ENCODE measurements at places on chromosomes 11 and 22. TPM values are rescaled to one million over a fixed set of nuclear protein-coding genes. Genes with fewer than 3 reads are reported as not detected.

TENM4 gene
- not detected for polyA plus RNA-seq

HOATZ gene
- polyA plus RNA-seq = 0.05 TPM

NOX4 gene
- polyA plus RNA-seq = 3.8 TPM

OR6Q1 gene
- polyA plus RNA-seq = not detected

ANKRD13D gene
- 31.0 TPM for polyA plus RNA-seq

NLRP6 gene
- polyA plus RNA-seq = not detected

VWCE gene
- 4.2 TPM for polyA plus RNA-seq

DNA sequence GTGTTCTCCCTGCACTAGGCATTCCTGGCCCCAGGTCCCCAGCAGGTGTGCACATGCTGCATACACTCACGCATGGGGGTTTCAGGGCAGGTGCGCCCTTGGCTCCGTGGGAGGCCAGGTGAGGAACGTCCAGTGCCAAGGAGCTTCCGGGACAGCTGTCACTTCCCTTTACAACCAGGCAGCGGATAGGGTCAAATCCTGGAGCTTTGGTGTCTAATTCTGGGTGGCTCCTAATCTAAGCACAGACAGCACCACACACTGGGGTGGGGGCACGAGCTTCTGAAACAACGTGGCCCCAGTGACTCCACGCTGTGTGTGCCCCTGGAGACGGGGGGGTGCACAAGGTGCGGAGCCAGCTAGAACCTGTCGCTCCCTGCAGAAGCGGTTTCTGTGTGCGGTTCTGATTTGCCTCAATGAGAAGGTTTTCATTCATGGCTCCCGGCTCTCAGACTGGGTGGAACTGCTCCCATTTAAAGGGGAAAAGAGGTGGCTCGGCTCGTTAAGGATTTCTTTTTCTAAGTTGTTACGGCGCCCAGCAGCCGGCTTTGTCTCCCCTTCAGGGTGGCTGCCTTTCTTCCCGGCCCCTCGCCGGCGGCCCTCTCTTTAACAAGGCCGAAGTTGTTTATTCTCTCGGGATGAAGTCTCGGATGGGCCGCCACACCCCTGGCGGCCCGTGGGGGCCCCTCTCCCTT lies 5.0 kb downstream of the CCND1 start:
- DNase-seq = no peak

DNA sequence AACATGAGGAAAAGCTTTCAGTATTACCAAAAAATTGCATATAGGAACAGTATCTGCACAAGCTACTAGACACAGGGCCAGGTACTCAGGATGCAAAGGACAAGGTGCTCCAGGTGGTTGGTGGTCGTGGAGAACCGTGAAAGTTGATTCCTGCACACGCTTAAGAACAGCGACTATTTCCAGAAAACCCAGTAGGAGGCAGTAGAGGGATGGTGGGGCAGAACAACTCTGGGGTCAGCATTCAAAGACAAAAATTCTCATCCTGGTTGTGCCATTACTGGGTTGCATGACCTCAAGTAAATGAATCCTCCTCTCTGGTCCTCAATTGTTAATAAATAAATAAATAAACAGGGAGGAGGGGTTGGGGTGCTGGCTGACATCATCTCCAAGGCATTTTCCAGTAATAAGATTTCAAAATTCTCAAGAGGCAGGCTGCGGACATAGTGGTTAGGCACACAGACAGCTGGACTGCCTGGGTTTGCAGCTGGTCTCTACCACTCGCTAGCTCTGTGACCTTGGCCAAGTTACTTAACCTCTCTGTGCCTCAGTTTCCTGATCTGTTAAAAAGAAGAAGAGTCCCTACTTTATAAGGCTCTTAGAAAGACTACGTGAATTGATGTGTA lies 89.6 kb downstream of the ISX start:
- DNase-seq = no peak

DNA sequence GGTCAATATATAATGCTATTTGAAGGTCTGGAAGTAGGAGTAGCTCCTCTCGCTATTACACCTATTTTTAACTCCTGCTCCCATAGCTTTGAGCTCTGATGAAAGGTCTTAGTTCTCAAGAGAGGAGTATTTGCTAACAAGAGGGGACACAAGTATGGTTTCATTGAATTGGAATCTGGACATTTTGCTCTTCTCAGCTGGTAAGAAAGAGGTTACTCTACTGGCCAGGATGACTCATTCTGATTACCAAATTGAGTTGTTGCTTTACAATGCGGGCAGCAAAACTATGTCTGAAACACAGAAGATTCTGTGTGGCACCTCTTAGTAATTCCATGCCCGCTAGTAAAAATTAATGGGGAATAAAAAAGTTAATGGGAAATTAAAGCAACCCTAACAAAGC lies 63.6 kb upstream of the EP300 start:
- no peak for DNase-seq

DNA sequence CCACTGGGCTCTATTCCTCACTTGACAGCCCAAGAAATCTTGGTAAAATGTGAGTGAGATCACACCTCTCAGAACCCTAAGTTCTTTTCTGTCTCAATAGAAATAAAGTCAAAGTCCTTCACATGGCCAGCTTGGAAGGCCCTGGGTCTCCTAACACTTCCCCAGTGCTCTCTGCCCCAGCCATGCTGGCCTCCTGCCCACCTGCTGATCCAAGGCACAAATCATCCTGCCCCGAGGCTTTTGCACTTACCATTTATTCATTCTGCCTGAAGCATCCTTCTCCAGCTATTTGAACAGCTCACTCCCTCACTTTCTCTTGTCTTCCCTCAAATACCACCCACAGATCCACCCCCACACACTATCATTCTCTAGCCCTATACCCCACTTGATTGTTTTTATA lies 26.4 kb downstream of the ISX start:
- DNase-seq = no peak

DNA sequence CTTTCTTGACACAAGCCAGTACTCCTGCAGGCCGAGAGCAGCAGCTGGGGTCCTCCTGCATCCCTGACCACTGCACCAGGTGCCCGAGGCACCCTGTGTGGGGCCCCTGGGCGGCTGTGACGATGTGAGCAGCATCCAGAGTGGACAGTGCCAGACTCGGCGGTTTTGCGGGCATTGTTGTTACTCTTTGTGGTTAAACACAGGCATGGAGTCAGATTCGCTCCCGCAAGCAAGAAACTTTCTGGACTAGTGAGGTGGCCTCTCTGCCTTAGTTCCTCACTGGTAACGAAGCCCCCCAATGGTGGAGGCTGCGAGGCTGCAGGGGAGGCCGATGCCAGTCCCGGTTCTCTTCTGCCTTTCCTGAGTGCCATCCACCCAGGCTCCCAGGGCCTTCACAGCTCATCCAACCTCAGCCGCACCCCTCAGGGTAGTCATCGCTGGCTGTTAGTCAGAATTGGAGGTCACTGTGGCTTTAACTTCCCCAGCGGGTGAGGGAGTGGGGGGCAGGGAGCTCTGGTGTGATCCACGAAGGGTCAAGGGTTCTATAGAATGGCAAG lies 3.7 kb upstream of the CLDN5 start:
- DNase-seq = no peak

GRCh38 chr22:43276321-43276720 lies 66.9 kb downstream of the SCUBE1 start:
- no peak for DNase-seq

- peak; percentile 63 for DNase-seq
Observed at GRCh38 chr22:25057013-25057881, 104.7 kb downstream of the KIAA1671 start.

- no peak for DNase-seq
Observed at GRCh38 chr11:6387811-6388599, 2.3 kb upstream of the SMPD1 start.

- DNase-seq = no peak
Observed at GRCh38 chr22:26553056-26553752, 36.7 kb downstream of the TPST2 start.

DNA sequence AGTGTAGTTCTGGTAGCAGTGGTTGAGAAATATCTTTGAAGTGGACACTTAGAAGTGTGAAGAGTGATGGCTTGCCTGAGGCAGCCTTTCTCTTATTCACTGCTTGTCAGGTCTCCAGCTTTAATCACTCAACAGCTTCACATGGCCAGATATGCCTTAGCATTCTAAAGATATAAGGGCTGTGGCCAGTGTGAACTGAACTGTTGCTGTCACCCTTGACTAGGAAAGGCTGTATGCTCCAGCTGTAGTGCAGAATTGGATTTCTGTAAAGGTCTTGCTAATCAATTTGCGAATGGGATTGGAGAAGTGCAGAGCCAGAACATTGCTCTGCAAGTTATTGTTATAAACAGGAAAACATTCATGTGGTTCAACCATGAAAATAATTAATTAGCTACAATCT lies 266.7 kb downstream of the TMEM135 start:
- no peak for DNase-seq

DNA sequence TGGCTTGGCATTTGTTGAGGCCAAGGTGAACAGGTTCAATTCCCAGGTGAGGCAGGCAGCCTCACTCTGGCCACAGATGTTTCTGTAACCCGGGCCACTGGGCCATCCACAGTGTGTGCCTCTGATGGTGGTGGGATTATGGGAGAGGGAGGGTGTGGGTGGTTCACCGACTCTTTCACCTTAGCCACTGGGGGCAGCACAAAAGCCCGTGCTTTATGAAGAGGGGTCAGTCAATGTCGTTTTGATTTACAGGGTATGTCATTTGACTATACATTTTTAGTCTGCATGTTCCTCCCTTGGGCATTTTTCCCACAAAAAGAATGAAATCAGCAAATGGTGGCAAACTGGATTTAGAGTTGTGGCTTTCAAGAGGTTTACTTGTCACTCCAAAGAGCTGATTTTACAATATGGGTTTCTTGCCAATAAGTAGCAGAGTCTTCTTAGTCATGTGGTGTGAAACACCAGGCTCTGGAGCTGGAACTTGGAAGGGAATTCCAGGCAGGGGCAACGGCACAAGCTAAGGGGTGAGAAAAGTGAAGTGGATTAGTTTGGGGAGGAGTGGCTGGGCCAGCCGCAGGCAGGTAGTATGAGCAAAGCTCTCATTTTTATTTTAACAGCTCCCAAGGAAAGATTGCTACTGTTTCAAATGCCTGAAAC lies 217.8 kb upstream of the ZBED5 start:
- DNase-seq = no peak

DNA sequence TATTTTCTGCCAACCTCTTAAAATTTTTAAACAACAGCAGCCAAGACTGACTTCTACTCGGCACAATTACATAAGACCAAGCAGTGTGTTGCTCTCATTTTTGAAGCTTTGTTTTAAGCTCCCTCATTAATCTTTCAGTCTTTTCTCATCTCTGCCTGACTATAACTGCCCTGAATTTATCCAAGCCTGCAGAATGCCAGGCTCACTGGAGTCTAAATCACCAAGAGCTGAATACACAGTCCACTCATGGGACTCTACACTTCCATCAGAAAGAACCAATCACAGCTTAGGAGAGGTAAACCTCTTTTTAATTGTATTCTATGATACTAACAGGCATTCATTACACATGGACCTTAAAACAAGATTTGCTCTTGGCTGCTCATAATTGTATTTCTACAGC lies 178.7 kb downstream of the CADM1 start:
- DNase-seq = no peak

- DNase-seq = no peak
Observed at GRCh38 chr11:70581991-70582885, 183.9 kb downstream of the CTTN start.

GRCh38 chr11:100791860-100792259 lies 104.8 kb downstream of the ARHGAP42 start:
- no peak for DNase-seq

GRCh38 chr11:15818132-15818842 lies 538.1 kb downstream of the SOX6 start:
- no peak for DNase-seq

DNA sequence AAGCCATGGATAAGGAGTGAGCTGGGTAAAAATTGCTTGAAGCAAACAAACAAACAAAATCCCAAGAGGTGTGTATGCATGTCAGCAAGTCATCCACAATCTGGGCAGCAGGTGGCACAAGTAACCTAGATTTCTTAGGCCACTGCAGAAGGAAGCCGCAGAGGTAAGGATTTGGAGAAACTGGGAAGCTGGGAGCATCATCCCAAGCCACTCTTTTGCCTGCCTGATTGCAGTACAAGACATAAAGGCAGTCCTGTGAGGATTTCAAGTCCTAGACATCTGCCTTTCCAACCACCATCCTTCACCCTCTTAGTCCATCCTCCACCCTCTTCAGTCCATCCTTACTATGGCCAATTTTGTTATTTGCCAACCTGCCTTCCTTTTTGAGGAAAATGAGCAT lies 67.2 kb upstream of the BMAL1 start:
- peak; percentile 53 for DNase-seq

- DNase-seq = no peak
Observed at GRCh38 chr11:88375927-88376470, 38.5 kb upstream of the CTSC start.

GRCh38 chr11:126121296-126121695 lies 58.6 kb upstream of the CDON start:
- DNase-seq = no peak

DNA sequence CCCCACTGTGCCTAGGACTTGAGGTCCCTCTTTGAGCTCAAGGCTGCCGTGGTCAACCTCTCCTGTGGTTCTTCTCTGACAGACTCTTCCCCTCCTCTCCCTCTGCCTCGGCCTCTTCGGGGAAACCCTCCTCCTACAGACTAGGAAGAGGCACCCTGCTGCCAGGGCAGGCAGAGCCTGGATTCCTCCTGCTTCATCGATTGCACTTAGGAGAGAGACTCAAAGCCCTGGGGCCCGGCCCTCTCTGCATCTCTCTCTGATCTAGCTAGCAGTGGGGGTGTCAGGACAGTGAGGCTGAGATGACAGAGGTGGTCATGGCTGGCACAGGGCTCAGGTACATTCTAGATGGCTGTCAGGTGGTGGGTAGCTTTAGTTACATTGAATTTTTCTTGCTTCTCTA lies 63.6 kb upstream of the EMID1 start:
- no peak for DNase-seq

Measured in muscle of arm (tissue), 14 donors.